Epithelial cell of prostate (primary cell): ENCODE measurements at places on chromosomes 11 and 22.

DNA sequence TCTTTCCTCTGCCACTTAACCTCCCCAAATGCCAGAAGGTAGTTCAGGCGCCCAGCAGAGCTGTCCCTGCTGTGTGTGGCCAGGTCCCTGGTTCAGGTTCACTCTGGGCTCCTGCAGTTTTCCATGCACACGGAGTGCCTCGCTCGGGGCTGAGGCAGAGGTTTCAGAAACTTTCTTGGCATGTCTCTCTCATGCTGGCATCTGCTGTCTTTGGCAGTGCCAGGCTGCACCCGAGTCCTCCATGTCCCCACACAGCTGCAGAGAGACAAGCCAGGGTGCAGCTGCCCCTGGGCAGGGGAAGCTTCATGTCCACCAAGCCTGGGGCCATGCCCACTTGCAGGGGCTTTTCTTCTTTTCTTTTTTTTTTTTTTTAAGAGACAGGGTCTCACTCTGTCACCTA lies 7.0 kb upstream of the NEFH start:
- DNase-seq = no peak

DNA sequence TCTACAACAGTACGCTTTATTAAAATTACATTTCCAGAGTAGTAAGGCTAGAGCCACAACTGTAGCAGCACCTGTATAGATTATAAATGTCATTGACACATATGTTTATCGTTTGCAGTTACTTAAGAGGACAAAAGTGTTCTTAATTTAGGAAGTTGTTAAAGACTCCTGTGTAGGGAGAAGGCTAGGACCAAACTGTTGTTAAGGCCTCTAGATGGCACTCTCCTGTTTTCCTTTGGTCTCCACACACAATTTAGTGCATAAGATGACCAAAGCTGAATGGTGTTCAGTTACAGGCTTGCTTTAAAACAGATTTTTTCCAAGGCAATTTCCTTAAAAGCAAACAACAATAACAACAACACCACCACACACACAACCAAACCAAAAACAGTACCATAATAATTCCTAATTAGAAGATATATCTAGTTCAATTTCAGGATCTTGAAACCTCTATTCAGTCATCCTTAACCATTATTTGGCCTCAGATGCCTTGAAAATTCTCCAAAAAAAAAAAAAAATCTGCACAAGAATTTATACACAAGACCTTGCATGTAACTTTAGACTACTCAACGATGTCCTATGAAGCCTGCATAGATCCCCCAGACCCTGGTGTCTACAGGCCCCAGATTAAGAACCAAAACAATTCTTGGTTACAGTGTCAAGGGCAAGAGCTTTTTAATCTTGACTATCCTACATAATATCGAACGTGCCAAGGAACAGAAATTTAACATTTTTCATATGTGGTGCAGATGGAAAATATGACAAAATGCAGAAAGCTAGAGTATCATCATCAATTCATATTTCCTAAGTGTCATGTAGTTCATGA lies 42.6 kb upstream of the APOA1 start:
- DNase-seq = no peak

GRCh38 chr22:28172892-28173670 lies 254.0 kb upstream of the PITPNB start:
- DNase-seq = peak; percentile 89

DNA sequence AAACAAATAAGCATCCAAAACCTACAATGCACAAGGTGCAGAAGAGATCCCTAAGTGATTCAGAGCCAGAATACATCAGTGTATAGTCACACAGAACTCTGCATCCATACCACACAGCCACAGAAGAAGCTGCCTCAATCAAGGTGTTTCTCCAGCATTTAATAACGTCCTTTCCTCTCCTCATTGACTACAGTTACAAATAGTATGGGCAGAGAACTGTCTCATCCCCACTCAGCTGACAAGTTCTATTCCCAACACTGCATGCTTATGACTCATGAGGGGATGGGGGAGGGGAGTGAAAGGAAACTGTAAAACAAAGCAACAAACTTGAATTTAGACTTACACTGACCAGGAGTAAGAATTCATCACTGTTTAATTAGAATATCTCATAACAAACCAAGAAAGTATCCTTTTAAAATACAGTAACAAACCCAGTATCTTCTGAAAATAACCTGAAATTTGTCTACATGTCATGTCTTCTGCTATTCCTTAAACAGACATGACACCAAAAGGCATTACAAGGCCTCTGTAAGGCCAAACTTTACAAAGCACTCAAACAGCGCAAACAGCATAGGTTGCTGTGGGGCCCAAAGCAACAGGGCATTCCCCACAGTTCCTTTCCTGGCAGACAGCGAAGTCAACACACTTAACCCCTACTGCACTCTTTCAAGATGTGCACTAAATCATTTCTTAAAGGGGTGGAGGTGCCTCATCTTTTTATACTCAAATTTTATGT lies 29.3 kb downstream of the CELF1 start:
- peak; percentile 18 for DNase-seq

DNA sequence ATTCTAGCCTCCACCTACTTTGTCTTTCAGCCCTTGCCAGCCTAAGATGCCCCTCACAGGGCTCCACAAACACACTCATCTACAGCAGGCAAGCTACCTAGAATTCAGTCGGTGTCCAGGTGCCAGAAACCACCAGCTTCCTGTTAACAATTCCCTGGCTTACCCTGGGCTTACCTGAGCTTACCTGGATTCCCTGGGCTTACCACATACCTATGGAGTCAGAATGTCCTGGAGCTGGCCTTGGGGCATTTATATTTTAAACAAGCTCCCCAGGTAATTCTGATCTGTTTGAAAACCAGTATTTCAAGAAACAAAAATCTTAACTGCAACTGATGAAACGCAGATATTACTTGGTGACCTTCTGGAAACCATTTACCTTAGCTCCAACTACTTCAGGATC lies 123.6 kb downstream of the SLC1A2 start:
- no peak for DNase-seq
